ENCODE measurements at places on chromosomes 7 and 10. TPM values are rescaled to one million over a fixed set of nuclear protein-coding genes. Genes with fewer than 3 reads are reported as not detected.

Gene LRRN3
- 0.30 TPM for total RNA-seq

Gene STN1
- 15.4 TPM for total RNA-seq

Gene CLRN3
- total RNA-seq = not detected

Gene RBM20
- total RNA-seq = 21.3 TPM

Data from psoas muscle (tissue), 8 donors.